ENCODE measurements at places on chromosomes 16 and 17.

- DNase-seq = no peak
These were observed 68.0 kb upstream of the SIAH1 start for GRCh38 chr16:48452991-48453760.

GRCh38 chr16:1828645-1829410 lies 1.8 kb downstream of the FAHD1 start:
- DNase-seq = no peak

- DNase-seq = peak; percentile 41
These were observed 34.8 kb downstream of the C17orf67 start for GRCh38 chr17:56798916-56799315.

DNA sequence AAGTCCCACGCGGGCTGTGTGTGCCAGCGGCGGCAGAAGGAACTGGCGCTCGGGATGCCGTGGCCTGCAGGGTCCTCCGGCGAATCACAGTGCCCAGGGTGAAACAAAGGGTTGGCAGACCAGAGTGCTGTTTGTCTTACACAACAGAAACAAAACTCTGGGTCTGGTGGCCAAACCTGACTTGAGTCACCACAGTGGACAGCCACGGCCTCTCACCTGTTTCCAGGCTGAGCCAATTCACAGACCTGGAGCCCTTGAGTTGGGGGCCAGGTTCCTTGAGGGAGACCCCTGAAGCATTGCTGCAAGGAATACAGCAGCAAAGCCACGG lies 2.1 kb upstream of the CHMP6 start:
- no peak for DNase-seq

- no peak for DNase-seq
These were observed 529 bp upstream of the ASPA start for GRCh38 chr17:3475251-3475685.

DNA sequence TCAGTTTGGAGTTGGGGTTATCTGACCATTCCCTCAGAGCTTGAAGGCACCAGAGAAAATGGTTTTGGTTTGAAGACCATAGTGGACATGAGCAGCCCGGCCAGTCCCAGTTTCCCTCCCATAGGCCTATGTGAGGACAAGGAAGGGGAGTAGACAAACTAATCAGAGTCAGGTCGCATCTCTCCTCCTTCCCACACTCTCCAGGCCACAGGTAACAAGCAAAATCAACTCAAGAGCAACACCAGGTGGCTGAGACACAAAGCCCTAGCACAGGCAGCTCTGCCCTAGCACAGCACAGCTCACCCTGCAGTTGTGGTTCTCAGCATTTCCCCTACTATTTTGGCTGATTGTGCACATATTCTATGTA lies 7.2 kb downstream of the SUPT4H1 start:
- no peak for DNase-seq

DNA sequence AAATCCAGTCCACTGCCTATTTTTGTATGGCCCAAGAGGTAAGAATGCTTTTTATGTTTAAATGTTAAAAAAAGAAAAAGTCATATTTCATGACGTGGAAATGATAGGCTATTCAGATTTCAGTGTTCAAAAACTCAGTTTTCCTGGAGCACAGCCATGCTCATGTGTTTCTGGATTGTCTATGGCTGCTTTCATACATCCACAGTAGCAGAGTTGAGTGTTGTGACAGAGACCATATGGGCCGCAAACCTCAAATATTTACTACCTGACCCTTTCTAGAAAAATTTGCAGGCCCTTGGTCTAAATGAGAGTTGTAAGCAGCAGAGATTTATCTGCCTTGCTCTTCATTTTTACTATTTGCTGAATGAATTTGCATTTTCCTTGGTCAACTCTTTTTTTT lies 264.1 kb downstream of the CBLN1 start:
- DNase-seq = no peak

DNA sequence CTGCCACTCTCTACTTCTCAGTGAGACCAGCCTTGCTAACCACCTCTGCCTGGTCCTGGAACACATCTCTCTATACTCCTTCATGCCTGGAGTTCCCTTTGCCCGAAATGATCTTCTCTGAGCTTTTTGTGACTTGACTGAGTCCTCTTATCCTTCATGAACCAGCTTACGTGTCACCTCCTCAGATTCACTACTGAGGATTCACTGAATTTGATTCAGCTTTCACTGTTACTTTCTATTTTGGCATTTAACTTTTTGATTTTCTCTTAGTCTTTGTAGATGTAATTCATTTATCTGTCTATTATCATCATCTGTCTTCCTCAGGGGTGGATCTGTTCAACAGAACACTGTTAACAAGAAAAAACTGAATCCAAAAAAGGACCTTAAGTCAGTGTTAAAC lies 95.6 kb downstream of the RPGRIP1L start:
- no peak for DNase-seq

GRCh38 chr16:678209-678857 lies 1.9 kb upstream of the STUB1 start:
- no peak for DNase-seq

GRCh38 chr17:55377671-55378275 lies 43.9 kb downstream of the MMD start:
- DNase-seq = no peak

GRCh38 chr16:29844575-29845331 lies 18.3 kb downstream of the CDIPT start:
- DNase-seq = no peak

- no peak for DNase-seq
These were observed 901 bp upstream of the HEATR6 start for GRCh38 chr17:60079401-60080243.

GRCh38 chr17:43900183-43900857 lies 7.0 kb downstream of the MPP2 start:
- peak; percentile 89 for DNase-seq

DNA sequence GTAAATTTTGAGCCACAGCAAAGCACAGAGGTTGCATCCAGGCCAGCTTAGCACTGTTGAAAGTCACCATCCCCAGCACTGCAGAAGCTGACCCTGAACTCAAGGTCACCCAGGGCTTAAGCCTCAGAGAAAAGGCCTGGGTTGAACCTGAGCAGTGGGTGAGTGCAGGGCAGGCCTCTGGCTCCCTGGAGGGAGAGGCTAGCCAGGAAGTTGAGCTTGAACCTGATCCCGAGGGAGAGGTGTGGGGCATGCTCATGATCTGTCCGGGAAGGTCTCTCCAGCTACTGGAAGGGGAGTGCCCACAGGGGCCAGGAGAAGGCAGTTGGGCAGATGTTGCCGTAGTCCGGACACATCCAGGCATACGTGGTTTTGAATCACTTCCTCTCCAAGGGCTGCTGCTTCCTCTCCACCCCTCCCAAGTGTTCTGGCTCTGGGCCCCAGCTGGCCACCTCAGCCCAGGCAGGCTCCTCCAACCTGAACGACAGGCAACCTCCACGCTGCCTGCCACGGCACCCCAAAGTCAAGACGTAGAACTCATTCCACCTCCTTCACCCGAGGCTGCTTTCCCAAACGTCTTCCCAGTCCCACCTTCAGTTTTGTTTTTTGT lies 18.4 kb downstream of the CARHSP1 start:
- DNase-seq = no peak

GRCh38 chr17:68431661-68432071 lies 25.6 kb downstream of the WIPI1 start:
- no peak for DNase-seq

DNA sequence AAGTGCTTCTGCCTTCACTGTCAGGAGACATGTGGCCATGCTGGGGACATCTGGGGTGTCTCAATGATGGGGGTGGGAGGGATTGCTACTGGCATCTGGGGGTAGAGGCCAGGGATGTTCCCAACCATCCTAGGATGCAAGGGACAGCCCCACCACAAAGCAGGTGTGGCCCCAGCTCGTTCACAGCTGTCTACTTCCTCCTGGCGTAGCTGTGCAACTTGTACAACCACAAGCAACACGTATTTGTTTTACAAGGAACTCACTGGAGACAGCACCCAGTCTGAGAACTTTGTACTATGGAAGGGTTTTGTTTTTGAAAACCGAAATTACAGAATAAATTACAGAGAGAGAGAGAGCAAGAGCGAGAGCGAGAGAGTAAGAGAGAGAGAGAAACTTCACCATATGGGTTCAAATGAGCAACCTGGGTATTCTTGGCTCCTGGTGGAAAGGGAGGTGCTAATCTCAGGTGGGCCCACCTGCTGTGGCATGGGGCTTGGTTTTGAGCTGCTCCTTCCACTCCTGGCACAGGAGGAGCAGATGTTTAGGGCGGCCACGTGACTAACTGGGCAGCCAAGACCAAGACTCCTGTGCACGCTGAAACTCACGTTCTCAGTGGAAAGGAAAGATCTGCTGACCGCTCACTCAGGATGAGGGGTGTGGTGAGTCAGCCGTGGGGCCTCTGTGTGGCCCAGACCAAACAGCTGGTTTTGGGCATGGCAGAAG lies 17.5 kb upstream of the TNFRSF13B start:
- no peak for DNase-seq

GRCh38 chr16:719815-720446 lies 1.0 kb upstream of the ANTKMT start:
- DNase-seq = no peak

GRCh38 chr16:1078579-1079021 lies 6.1 kb downstream of the SSTR5 start:
- DNase-seq = no peak

DNA sequence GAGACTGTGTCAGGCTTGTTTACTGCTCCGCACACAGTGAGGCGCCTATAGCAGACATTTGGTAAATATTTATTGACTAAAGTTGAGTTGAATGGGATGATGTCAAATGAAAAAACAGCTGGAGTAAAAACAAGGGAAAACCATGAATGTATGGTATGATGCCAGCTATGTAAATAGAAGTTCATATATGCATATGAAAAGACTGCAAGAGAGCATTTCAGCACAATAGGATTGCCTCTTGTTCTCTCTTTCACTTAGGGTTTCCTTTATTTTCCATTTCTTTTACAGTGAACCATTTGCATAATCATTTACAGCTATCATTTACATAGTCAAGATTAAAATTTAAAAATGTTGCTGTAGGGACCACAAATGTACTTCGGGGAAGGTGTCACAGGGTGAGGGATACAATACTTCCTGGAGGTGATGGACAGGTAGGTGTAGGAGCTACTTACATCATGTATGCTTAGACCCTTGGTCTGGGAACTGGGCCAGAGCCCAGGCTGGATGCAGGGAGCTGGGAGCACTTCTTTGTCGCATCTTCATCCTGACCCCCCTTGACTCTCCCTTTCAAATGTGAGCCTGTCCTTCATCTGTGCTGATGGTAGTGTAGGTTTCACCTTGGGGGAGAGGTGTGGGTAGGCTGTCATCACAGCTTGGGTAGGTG lies 113.3 kb downstream of the UTP18 start:
- DNase-seq = no peak

- DNase-seq = no peak
These were observed 19.6 kb downstream of the ZFPM1 start for GRCh38 chr16:88472637-88473205.

- DNase-seq = no peak
These were observed 22.6 kb upstream of the KIFC3 start for GRCh38 chr16:57824888-57825287.

DNA sequence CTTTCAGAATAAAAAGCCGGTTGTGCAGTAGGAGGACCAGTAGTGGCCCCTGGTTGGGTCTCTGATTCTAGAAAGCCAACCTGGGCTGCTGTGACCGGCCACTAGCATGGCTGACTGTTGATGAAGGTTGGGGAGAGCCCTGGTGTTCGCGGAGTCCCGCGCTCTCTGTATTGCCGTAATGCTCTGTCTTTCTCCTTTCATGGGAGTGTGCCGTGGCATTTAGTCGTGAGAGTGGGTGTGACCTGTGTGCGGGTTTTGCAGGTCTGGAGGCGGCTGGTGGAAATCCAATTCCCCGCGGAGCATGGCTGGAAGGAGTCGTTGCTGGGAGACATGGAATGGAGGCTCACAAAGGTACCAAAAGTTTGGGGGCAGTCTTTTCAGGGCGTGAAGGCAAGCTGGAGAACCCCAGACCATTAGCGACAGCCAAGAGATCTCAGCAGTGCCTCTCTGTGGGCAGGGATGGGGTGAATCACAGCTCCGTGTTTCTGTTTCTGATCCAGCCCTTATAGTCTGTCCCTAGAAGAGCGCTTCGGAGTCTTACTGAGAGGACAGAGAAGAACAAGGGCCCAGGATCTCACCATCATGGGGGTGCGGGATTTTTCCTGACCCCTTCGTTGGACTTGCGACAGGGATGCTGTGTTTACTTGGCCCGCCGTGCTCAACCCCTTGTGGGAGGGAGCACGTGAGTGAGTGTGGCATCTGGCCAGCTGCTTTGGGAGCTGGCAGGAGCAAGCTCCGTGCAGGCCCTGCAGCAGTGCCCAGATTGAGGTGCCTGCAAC lies 56.5 kb downstream of the RNF213 start:
- DNase-seq = no peak

DNA sequence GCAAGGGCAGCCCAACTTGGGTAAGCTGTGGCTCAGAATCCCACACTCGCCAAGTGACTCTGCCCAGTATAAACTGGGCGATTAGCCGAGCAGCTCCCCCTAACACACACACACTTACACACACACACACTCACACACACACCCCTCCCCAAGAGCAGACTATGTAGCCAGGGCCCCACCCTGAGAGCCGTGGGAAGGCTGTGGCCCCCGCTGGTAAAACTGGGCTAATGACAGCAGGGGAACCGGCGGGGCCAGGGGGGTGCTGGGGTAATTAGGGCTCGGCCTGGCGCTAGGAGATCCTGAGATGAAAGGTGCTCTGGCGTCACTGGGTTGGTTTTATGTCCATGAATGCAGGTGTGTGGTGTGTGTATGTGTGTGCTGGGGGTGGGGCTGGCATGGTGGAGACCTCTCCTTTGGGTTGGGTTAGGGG lies 1.1 kb upstream of the THRA start:
- DNase-seq = no peak

DNA sequence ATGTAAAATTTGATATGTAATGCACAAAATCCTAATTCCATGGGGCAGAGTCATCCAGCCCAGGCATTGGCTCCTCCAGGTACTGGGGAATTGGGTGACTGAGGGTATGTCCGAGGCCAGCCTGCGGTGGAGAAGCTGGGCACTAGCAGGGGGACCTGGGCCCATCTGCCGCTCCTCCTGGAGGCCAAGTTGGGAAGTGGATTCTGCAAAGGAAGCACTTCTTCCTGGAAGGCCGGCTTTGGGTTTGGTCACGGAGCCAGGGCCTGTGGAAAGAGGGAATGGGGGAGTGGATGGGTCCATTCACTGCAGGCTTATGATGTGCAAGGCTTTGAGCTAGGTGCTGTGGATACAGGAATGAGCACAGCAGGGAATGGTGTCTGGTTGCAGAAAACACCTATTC lies 85.8 kb downstream of the GNAO1 start:
- DNase-seq = no peak

DNA sequence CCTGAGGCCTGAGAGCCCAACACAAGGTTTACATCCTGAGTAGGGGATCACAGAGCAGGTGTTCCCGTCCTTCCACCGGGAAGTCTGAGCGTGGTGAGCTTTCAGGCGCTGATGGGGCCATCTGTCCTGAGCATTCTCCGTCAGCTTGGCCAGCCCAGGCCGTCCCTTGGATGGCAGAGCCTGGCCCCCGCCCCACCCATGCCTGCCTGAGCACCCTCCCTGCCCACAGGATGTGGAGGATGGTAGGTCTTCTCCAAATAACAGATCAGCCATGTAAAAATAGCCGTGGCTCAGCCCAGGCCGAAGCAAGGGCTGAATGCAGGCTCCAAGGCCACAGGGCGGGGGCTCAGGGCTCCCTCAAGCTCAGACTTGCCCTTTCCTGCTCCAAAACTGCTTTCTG lies 20.2 kb downstream of the SPNS2 start:
- DNase-seq = no peak

GRCh38 chr16:29899516-29900101 lies at the start of gene SEZ6L2:
TSS of gene SEZ6L2 (minus strand) at chr16:29899550. CDS start at chr16:29899019, 531 bp downstream.
- DNase-seq = peak; percentile 84

- DNase-seq = no peak
These were observed 55.8 kb downstream of the HS3ST3A1 start for GRCh38 chr17:13545941-13546340.
